Stimulated activated CD8-positive, alpha-beta memory T cell treated with anti-CD3 and anti-CD28 coated beads, Interleukin-7, amount 100 ng/mL, for 24 hours (primary cell): ENCODE measurements at places on chromosomes 13 and 19.

GRCh38 chr19:11496391-11497163 is 9.1 kb downstream of the ZNF653 start:
- peak; percentile 51 for DNase-seq

GRCh38 chr19:16359074-16359473 is 34.4 kb downstream of the KLF2 start:
- no peak for DNase-seq

GRCh38 chr13:43965459-43965845 is 85.7 kb downstream of the LACC1 start:
- DNase-seq, result no peak

DNA sequence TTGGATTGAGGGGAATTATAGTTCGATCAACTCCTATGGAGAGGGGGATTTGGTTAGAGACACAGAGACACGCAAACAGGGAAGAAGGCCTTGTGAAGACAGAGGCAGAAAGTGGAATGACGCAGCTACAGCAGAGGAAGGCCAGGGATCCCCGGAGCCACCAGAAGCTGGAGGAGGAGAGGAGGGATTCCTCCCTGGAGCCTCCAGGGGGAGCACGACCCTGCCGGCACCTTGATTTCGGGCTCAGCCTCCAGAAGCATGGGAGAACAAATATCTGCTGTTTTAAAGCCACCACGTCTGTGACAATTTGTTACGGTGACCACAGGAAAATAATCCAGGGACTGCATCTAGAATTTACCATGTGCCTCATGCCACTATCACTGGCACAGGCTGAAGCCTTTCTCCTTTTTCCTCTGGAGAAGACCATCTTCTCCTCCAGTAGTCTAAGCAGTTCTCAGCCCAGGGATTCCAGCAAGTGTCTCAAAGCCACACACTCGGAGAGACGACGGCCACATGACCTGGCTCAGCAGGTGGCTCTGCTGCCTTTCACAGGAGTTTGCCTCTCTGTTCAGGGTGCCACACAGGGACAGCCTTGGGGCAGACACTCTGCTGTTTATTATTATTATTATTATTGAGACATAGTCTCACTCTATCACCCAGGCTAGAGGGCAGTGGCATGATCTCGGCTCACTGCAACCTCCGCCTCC is 39.9 kb upstream of the CCNE1 start:
- DNase-seq, result no peak

DNA sequence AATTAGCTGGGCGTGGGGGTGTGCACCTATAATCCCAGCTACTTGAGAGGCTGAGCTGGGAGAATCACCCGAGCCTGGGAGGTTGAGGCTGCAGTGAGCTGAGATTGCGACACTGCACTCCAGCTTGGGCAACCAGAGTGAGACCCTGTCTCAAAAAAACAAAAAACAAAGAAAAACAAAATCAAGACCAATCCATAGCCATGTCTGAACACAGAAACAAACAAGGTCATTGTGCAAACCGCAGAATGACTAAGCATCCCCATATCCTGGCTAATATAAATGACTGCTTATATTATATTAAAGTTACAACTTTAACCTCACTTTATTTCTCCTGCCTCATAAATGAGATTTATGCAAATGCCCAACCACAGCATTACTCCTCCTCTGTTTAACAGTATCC is 2.3 kb upstream of the LYPD3 start:
- DNase-seq, result no peak

- no peak for DNase-seq
Measured at GRCh38 chr13:59374691-59375090, 789.0 kb downstream of the DIAPH3 start.

GRCh38 chr19:1395194-1396018 is 5.9 kb downstream of the GAMT start:
- DNase-seq, result no peak

DNA sequence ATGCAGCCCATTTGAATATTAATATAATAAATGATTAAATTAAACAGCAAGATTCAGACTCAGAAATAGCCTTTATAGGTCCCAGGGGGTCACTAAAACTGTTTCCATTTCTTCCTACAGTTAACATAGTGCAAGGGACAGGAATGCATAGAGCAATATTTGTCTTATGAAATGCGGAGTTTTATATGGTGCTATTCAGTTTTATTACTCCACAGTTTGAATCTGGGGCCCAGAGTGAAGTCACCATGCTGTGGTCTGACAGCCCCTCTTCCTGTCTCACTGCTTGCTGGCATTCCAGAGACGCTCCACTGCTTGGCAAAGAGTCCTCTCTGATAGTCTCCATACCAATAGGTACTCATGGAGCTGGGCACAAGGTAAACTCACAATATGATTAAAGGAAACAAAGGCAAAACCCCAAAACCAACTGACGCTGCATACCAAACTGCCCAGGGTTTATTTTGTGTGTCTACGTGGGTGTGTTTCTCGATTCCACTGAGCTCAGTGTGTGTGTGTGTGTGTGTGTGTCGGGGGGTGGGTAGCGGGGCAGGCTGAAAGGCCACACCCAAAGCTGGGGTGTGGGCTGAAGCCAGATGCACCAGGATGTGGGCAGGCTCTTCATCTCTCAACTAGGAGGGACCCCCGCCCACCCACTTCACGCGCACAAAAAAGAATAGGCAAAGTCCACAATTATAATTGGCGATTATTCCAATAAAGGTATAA is 277.9 kb downstream of the TSHZ3 start:
- no peak for DNase-seq

- no peak for DNase-seq
Measured at GRCh38 chr19:43778651-43779050, 2.1 kb downstream of the KCNN4 start.

- DNase-seq, result no peak
Measured at GRCh38 chr13:105116966-105117365, 1418.5 kb downstream of the EFNB2 start.

DNA sequence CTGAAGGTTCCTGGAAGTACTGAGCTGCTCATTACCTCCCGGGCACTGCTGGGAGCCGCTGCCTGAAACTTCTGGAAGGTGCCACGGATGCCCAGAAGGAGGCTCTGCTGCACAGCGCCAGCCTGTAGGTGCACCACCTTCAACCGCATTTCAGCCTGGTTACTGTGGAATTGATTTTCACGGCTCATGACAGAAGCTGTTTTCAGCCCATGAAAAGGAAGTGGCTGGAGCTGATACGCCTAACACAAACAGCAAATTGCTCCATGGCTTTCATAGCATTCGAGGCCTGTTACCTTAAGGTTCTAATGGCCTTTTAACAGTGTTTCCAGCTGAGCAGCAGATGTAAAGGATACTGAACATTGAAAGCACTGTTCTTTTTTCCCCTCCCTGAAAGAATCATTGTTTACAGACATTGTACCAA is 22.0 kb downstream of the GPC6 start:
- no peak for DNase-seq

DNA sequence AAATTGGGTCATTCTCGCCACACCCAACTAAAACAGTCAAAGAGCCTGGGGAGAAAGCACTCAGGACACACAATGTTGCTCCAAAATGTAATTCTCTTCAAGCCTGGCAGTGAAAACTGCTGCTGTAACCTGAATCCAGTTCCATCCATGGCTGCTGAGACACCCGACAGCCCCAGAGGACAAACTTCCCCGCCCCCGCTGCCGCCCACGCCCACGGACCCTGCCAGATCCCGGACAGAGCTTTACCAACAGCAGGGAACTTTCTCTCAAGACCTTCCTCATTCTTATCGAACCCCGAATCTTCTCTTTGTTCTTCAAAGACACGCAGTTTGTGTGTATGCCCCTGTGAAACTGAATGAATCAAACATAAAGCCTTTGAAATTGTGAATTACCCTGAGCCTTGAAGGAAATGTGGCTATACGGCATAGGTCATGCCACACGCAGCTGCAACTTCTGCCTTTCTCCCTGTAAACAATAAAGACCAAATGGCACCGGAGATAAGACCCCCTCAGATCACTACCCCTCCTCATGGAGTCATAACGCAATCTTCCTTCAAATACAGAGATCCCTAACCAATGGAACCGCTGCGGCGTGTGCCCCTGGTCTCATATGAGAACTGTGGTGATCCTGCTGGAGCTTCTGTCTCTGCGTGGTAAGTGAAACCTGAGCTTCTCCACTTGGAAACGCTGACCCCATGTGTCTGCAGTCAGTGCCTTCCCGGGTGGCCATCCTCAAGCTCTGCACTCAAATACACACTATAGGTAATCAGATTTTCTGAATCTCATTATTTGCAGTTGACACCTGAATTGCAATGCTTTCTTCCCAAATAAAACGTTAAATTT is 4.8 kb upstream of the LAMP1 start:
- peak; percentile 6 for DNase-seq

- no peak for DNase-seq
Measured at GRCh38 chr19:52219611-52220010, 29.8 kb downstream of the PPP2R1A start.

DNA sequence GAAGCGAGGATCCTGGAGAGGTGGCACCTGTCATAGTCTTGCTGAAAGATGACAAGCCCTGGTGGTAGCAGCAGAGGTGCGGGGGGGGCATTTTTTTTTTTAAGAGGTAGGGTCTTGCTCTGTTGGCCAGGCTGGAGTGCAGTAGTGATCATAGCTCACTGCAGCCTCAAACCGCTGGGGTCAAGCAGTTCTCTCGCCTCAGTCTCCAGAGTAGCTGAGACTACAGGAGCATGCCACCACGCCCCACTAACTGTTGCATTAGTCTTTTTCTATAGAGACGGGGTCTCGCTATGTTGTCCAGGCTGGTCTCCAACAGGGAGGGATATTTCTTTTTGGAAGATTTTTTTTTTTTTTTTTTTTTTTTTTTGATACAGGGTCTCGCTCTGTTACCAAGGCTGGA is 3.3 kb downstream of the BAX start:
- no peak for DNase-seq

GRCh38 chr13:29439601-29440388 is 155.7 kb downstream of the SLC7A1 start:
- DNase-seq, result no peak

GRCh38 chr13:36057041-36057440 is 74.1 kb downstream of the DCLK1 start:
- no peak for DNase-seq

DNA sequence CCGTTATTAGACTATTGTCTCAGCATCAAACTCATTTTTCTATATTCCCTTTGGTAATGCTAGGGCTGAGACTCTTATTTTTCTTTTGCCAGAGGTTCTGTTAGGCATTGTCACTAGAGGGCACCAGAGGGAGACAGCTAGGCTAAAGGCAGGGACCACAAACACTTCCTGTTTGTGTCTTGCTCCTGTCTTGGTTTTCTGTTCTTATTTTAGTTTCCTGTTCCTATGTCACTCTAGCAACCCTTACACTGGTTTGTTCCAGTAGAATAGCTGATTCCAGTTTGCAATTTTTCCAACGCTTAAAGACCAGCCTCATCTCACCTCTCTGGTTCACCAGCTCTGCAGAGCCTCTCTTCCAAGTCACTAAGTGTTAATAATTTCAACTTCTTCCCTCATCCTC is 772.0 kb downstream of the DIAPH3 start:
- DNase-seq, result peak; percentile 5

DNA sequence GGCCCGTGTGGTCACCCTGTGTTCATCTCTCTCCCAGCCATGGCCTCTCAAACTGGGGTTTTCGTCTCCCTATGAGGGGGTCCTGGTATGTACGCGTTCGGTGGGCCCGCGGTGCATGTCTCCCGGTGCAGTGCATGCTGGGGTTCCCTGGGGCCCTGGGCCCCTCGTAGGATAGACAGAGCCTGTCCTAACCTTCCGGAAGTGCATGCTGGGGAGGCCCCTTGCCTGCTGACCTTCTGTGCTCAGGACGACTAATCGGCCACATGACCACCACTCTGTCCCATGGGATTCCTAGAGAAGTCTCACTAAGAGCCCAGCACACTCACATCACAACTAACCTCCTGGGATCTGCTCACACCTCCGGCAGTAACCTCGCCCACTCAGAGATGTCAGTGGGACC is 4.9 kb upstream of the USE1 start:
- no peak for DNase-seq

GRCh38 chr19:55209693-55210472 is 582 bp upstream of the PTPRH start:
- DNase-seq, result no peak

DNA sequence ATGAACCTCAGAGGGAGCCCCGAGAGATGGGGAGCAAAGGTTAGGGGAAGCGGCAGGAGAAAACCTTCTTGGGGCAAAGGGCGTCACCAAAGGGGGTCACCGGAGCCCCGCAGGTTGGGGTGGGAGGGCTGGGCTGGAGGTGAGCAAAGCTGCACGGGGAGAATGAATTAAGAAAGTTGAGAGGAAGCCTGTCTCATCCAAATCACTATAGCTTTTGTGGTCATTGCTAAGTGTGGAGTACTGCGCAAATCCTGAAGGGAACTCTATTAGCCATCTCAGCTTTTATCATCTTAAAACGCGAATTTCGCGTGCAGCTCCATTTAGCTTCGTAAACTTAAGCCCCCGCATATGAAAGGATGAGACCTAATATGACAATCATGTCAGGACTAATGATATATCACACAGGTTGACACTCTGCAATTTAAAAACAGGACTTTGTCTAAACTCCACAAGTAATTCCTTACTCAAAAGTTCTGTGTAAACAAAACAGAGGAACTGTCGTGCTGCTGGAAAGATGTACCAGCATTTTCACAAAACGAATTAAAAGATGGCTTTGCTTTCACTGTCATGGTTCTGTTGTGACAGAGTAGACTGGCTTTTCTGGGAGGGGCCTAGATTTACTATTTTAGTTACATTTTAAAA is 631 bp downstream of the LACC1 start:
- DNase-seq, result no peak

GRCh38 chr19:33462112-33462791 is 59.3 kb downstream of the PEPD start:
- DNase-seq, result no peak

DNA sequence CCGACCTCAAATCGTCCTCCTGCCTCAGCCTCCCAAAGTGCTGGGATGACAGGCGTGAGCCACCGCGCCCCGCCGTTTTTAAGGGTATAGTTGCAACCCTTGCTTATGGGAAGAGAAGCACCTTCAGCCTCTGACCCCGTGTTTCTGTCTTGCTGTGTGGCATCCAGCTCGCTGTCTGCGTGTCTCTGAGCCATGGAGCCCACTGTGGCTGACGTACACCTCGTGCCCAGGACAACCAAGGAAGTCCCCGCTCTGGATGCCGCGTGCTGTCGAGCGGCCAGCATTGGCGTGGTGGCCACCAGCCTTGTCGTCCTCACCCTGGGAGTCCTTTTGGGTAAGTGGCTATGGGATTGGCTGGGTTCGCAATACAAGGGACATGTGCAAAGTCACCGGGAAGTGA is 29.5 kb downstream of the TMPRSS9 start:
- no peak for DNase-seq

DNA sequence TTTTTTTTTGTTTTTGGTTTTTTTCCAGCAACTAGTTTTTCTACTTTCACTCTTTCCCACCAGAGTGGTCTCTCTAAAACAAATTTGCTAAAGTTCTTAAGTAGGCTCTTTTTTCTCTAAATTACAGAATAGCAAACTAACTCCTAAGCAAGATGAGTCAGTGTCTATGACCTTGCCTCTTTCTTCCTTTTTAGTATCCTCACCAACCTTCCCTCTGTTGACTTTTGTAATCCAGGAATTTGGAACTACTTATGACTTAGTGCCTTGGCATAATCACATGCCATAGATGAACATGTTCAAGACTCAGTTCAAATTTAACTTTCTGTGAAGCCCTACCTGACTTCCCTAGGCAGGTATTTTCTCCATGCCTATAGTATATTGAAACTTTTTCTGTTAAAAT is 32.3 kb upstream of the AKAP11 start:
- DNase-seq, result no peak
